ENCODE measurements at places on chromosomes 11 and 22. TPM values are rescaled to one million over a fixed set of nuclear protein-coding genes. Genes with fewer than 3 reads are reported as not detected.
A peak's percentile ranks its signal among the peaks of the same experiment; 100 is the strongest.

CCDC188 gene
- 1.00 TPM for total RNA-seq

OR8A1 gene
- not detected for total RNA-seq

PATZ1 gene
- total RNA-seq, result 13.3 TPM

IFITM2 gene
- 657 TPM for total RNA-seq

ST14 gene
- 13.3 TPM for total RNA-seq

DNA sequence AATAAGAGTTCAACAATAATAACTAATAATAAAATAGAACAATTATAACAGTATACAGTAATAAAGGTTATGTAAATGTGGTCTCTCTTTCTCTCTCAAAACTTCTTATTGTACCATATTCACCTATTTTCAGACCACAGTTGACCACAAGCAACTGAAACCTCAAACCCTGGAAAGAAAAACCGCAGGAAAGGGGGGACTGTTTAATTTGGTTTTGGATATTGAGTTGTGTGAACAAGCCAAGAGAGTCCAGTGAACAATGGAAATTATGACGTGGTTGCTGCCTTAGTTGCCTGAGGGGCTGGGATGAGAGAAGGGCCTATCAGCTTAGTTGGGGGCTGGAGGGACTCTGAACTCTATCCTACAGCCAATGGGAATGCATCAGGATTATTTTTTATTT is 178.7 kb upstream of the POU2AF2 start:
- DNase-seq, result no peak

DNA sequence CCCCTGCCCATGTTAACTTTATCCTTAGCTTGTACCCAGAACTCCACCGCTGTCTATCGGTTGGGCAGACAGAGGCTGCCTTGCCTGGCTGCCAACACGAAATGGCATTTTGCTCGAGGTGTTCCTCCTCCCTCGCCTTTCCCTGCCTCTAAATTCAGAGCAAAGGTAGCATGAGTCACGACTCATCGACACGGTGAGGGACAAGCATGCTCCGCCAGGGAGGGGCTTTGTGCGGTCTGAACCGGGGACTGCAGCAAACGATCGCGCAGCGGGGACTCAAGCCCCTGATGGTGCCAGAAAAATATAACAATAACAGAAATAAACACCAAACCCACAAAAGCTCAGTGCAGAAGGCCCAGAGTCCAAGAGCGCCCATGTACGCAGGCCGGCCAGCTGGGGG is 52.3 kb downstream of the RTL6 start:
- DNase-seq, result peak; percentile 64

GRCh38 chr11:87355596-87355995 is 317.9 kb downstream of the TMEM135 start:
- no peak for DNase-seq

DNA sequence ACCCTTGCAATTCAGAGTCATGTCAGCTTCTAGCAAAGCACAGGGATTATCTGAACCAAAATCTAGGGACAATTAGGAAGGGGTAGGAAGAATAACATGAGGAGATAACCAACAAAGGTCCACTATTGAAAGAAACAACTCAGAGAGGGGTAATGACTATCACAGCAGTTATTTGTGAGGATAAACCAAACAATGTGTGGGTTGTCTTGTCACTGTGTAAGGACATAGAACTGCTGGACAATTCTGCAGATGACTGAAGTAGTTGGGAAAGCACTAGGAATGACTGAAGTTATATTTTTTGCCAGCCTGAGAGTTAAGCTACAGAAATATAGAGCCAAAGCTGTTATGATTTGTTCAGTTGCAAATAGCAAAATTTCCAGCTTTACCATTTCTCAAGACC is 858.4 kb upstream of the CCDC90B start:
- DNase-seq, result no peak

- DNase-seq, result no peak
These were observed 732.7 kb downstream of the TBC1D22A start for GRCh38 chr22:47495110-47495509.

- DNase-seq, result no peak
These were observed 104.5 kb downstream of the RELT start for GRCh38 chr11:73480677-73481076.

DNA sequence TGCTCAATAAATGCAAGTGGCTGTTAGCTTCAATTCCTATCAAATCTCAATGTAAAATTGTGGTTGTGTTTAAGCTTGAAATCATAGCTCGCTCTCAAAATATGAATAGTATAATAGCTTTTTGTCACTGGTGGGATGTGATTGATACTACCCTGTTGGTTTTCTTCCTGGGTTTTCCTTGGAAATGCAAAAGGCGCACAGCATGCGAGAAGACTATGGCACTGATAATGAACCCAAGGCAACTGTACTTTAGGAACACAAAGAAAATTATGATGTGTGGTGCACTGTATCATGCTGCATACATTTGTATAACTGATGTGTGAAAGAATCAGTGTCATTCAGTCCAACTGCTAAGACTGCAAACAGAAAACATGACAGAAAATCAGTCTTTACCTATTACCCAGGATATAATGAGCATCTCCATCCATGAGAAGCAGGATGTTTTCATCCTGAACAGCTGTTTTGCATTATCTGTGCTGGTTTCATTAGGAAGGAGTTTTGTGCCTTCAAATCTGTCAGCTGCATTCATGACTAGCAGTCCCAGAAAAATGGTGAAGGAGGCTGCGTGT is 101.2 kb downstream of the TRPC6 start:
- DNase-seq, result no peak

DNA sequence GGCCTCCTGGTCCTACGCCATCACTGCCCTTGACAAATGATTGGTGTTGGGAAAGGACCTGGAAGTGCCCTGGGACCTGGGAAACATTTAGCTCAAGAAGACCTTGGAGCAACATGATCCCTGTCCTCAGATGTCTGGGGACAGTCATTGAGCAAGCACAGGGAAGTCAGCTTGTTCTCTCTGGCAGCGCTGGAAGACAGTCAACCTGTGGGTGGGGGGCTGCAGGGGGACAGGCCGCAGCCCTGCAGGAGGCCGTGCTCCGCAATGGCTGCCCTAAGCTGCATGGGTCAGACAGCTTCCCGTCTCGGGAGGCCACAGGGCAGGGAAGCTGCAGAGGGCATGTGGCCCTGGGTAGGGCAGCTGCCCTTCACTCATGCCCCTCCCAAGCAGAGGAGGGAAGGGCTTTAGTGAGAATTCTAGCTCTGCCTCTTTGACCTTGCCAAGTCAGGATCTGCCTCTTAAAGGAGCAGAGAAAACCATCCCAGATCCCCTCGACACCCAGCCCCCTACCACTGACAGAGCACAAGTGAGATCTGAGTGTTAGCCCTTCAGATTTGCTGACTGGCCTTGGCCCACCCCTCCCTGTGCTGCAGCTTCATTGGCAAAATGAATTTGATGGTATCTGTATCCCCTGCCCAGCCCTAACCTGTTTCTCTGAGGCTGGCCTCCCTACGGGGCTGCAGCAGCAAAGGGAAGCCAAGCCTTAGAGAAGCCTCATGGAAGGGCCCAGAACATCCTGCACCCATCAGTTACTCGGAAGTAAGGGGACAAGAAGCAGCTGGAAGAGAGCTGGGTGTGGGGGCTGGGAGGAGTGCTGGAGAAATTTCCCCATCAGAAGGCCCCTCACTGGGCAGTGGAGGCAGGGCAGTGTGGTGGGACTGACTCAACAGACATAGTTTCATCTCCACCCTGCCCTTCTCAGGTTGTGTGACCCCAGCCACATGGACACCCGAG is 6.2 kb upstream of the SREBF2 start:
- DNase-seq, result no peak

DNA sequence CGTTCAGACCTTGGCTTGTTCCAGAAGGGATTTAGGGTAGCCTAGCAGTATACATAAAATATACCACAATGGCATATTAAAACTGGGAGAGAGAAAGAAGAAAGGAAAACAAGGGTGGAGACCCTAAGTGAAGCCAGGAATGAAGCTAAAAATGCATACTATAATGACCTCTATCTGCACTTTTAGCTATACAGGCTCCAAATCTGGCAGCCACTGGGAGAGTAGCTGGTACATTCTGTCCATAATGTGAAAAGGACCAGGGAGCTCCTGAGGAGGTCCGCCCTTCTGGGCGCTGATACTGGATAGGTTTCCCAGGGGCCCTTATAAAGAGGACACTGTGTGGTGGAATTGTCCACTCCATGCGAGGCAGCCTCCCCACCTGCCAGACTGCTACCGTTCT is 42.8 kb downstream of the PRDM11 start:
- DNase-seq, result no peak

DNA sequence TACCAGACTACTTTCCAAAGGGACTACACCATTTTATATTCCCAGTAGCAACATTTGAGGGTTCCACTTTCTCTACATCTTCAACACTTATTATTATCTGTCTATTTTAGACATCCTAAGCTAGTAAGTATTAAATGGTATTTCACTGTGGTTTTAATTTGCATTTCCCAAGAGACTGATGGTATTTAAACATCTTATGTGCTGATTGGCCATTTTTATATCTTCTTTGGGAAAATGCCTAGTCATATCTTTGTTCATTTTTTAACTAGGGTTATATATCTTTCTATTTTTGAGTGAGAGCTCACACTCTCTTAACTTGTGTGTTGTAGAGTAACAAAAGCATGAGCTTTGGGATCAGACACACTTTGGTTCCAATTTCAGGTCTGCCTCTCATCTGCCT is 73.7 kb downstream of the PRCP start:
- no peak for DNase-seq

GRCh38 chr22:22945195-22945594 is 57.6 kb downstream of the IGLL5 start:
- DNase-seq, result peak; percentile 69

GRCh38 chr11:62573006-62573591 is 592 bp downstream of the EEF1G start:
- no peak for DNase-seq

- DNase-seq, result no peak
These were observed 8.0 kb upstream of the FIBIN start for GRCh38 chr11:26985943-26986342.

- DNase-seq, result no peak
These were observed at the start of gene CNTN5 for GRCh38 chr11:99020352-99021225. Gene CNTN5 (plus strand): TSS chr11:99020949.

DNA sequence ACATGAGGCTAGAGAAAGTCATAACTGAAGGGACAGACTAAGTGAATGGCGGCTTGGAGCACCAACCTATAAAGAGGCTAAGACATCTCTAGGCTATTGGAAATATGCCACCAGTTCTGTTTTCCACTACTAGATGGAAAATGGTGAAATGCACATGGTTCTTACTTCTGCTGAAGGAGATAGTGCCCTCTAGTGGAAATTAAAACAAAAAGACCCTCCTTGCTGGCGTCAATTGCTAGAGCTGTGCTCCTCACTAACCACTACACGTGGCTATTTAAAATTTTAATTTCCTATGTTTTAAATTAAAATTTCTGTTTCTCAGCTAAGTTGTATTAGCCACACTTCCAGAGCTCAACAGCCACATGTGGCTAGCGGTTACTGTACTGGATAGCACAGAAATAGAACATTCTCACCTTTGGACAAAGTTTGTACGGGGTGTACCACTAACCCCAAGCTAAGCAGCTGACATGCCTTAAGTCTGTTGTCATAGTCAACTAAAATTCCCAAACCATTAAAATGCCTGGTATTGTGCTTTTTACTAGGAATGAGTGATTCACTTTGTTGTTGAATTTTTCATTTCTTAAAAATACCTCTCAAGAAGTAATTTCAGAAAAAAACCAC is 34.1 kb upstream of the CALCA start:
- no peak for DNase-seq

- peak; percentile 69 for DNase-seq
These were observed 36.7 kb downstream of the ISX start for GRCh38 chr22:35102663-35103062.

DNA sequence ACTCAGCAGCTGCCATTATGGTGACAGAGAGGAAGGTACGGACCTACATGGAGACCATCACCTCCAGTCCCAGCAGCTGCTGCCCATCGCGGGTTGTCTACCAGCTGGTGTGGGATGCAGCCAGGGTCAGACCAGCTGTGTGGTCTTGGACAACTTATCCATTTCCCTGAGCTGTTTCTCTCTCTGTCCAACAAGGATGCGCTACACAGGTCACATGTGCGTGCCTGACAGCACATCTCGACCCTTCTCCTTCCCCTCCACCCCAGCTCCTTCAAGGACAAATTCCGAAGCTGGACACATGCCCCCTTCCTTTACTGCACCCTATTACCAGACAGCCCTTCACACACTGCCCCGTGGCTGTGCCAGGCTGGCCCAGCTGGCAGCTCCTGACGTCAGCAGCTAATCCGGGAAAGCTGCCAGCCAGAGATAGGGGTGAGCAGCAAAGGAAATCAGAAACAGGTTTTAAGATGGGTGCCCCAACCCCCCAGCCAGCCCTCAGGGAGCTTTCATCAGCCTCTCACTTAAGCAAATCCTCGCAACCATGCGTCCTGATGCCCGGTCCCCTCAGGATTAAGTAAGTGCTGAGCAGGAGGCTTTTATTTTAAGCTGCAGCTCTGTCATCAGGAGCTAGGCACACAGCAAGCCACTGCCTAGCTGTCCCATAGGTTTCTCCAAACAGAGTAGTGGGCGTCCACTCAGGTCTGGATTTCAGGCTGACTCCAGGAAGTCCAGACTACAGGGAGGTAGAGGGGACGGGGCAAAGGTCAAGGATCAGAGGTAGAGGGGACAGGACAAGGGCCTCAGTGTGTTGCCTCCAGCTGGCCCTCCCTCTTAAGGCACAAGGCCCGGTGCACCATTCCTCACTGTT is 20.3 kb downstream of the TEF start:
- no peak for DNase-seq

DNA sequence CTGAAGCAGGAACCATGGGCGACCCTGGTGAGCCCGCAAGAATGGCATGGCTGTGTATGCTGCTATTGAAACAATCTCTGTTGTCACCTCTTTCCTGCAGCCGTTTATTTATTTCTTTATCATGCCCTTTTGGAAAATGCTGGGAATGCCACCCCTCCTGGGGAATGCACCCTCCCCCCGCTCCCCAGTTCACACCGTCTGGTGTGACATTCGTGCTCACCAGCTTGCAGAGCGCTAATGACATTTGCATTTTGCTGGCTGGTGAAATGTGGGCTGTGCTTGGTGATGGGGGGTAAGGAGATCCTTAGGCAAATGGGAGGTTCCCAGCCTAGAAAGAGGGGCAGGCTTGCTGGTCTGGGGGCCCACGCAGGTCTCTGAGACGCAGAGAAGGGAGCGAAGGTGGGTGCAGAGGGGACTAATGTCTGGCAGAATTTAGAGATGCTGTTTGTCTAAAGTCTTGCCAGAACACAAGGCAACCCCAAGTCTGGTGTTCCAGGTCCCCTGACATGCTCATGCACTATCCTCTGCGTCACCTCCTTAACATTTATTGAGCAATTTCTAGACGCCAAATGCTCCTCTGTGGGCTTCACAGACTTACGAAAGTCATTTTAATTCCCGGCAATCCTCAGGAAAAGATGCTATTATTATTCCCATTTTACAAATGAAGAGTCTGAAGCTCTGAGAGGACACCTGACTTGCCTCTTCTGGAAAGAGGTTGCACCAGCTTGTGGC is 91.7 kb downstream of the TP53I11 start:
- DNase-seq, result no peak

- DNase-seq, result no peak
These were observed 64.5 kb upstream of the EMID1 start for GRCh38 chr22:29141078-29141688.

DNA sequence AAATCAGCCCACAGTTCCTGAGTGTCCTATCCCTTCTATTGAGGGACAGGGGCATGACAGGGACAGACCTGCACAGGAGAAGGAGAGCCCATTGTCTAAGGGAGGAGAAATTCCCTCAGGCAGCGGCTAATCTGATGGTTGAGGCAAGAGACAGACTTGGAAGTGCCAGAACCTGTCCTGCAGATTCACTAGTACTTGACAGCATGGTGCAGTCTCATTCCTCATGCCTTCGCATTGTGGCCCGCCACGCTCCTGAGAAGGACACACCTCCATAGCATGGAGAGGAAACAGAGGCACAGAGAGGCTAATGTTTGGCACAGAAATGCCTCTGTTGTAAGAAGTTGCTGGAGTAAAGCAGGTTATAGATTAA is 3.2 kb downstream of the P2RY6 start:
- DNase-seq, result no peak

Data from mesenteric fat pad (tissue), 1 donor.